ENCODE measurements at places on chromosomes 12 and 14.

DNA sequence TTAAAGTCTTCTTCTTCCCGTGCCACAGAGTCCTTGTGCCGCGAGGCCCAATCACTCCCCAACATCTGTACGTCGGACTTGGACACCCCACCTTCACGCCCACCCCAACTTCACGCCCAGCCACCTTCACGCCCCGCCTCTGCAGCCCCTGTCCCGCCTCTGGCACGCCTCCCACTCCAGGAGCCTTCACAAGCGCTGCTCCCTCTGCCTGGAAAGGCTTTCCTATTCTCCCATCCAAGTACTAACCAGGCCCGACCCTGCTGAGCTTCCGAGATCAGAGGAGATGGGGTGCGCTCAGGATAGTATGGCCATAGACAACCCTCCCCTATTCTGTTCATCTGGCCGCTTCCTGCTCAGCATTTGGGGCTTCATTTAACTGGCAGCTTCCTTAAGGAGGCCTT is 17.3 kb upstream of the EIF5 start:
- no peak for DNase-seq

DNA sequence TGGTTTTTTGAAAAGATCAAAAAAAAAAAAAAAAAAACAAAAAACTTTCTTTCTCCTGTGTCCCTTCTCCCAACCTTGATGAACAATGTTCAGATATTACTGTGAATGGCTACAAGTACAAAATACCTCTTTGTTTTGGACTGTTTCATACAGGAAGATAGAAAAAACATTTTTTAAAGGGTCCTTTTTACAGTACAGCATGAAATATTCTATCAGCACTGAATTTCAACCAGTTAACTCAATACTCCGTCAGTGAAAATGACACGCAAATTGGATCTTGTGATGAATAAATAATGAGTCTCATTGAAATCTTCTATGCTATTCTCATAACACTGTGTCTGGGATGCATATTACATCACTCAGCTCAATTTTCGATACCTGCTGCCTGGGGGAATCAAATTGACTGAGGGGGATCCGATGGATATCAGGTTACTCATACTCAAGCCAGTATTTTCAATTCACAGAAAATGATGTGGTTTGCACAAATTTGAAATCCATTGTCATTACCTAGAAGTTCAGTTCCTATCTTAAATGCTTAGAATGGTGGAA is 179.6 kb downstream of the TMTC2 start:
- no peak for DNase-seq

DNA sequence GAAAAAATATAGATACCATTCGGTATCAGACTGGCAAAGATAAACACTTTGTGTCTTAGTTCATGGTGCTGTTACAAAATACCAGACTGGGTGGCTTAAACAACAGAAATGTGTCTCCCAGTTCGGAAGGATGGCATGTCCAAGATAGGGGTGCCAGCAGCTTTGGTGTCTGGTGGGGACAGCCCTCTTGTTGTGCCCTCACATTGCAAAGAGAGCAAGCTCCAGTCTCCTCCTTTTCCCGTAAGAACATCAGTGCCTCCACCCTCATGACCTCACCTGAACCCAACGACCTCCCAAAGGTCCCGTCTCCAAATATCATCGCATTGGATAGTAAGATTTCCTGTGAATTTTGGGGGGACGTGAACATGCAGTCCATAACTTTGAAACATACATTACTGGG is 12.4 kb downstream of the ZBTB42 start:
- no peak for DNase-seq

GRCh38 chr12:65362234-65363031 is 84.0 kb downstream of the MSRB3 start:
- DNase-seq = no peak

- no peak for DNase-seq
These were observed 47.4 kb downstream of the IFNG-AS1 start for GRCh38 chr12:68036642-68037041.

DNA sequence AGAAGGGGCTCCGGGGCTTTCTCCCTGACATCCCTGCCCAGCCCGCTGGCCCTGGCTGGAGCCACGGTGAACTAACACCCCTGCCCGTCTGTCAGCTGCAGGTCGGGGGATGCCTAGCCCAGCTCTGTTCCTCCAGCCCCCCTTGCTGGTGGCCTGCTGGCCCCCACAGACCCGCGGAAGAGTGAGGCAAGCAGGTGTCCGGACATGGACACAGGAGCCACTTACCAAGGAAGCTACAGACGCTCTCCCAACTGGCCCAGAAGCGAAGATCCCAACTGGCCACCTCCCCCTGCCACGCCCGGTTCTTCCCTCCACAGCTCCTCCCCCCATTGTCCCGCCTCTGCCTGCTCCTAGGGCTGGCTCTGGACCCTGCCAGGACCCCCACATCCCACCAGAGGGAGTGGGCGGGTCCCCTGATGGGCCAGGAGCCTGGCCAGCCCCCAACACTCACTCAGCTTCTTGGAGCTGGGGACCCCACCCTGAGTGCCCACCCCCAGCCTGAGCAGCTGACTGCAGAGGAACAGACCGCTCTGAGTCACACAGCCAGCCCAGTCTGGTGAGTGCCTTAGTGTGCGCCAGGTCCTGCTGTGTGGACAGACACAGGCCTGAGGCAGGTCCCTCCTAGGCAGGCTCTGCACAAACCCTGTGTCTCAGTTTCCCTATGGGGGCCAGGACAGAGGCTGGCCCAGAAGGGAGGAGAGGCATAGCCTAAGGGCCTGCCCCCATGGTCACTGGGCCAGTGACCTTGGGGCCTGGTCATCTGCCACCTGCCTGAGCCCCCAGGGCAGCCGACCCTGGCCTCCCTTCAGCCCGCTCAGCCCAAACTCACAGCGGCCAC is 7.7 kb downstream of the AHNAK2 start:
- DNase-seq = no peak

GRCh38 chr12:94143951-94144350 is 4.4 kb upstream of the PLXNC1 start:
- DNase-seq = no peak

GRCh38 chr12:107817250-107817649 is 42.7 kb downstream of the ASCL4 start:
- no peak for DNase-seq

DNA sequence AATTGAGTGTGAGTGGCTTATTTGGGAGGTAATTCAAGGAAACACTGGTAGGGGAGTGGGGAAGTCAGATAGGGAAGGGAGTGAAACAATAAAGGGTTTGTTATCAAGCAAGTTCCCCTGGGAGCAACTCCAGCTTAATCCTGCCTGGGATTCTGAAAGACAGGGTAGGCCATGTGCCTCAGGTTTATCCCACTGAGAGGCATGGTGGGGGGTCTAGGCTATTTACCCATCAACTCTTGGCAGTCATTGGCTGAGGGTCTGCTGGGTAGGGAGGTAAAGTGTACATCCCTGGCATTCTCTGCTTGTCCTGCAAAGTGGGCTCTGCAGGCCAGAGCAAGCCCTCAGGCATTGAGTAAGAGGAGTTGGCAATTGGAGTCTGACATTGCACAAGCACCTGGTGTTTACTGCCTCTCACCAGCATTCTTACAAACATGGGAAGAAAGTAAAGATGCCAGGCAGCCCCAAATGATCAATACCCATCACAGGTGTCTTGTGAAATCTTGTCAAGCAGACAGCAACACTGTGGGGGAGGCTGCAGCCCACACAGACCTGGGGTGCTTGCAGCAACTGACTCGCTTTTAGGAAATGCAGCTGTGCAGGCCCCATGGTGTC is 169.3 kb downstream of the KTN1 start:
- no peak for DNase-seq

DNA sequence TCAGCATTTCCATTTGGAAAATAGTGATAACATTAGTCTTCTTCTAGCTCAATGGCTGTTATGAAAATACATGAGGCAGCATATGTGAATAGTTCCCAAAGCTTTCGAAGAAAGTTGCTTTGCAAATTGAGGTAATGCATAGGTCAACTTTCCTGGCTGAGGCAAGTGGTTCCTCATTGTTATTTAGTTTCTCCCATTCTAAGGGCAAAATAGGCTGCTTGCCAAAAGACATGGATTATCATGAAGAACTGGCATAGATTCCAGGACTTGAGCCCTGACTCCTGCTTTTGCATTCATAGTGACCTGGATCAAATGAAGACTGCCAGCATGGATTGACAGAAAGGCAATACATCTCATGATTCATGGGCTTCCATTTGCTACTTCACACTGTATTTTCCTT is 35.7 kb downstream of the LRFN5 start:
- no peak for DNase-seq

DNA sequence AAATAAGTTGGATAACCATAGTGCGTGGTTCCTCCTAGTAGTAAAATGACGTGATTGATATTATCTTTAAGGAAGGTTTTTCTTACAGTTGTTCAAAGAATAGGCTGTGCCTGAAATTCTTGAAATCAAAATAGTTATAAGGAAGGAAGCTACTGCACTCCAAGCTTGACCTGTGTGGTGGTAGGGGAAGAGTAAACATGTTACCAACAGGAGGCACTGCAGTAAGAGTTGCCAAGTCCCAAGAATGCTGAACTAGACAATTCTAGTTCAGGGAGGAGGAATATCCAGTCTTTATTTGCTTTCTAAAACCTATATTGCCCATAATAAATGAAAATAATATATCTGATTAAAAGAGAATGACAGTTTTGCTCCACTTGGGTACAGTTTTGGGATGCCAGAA is 764.5 kb downstream of the TMTC2 start:
- DNase-seq = no peak

- no peak for DNase-seq
These were observed 11.9 kb upstream of the TMEM119 start for GRCh38 chr12:108609537-108610335.

GRCh38 chr14:65703521-65703920 is 291.0 kb downstream of the FUT8 start:
- no peak for DNase-seq

DNA sequence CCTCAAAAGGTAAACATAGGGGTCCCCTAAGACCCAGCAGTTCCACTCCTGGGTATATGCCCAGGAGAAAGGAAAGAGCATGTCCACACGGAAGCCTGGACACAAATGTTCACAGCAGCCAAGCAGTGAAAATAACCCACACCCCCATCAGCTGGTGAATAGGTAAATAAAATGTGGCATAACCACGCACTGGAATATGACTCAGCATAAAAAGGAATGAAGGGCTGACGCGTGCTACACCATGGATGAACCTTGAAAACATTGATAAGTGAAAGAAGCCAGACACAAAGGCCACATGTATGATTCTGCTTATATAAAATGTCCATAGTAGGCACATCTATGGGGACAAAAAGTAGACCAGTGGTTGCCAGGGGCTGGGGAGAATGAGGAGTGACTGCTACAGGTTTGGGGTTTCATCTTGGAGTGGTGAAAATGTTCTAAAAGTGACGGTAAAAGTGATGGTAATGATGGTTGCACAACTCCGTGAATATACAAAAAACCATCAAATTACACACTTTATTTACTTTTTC is 3.8 kb upstream of the SCARB1 start:
- DNase-seq = no peak

DNA sequence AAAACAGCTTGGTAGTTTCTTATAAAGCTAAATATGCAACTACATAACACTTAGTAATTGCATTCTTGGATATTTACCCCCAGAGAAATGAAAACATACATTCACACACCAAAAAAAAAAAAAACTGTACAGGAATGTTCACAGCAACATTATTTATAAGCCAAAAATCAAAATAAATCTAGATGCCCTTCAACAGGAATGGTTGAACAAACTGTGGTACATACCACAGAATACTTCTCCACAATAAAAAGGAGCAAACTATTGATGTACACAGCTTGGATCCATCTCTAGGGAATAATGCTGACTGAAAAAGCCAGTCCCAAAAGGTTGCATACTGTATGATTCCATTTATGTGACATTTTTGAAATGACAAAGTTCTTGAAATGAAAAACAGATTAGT is 62.1 kb upstream of the SLC38A4 start:
- DNase-seq = no peak

GRCh38 chr12:67501362-67501761 is 147.2 kb upstream of the DYRK2 start:
- DNase-seq = no peak

- DNase-seq = no peak
These were observed 671 bp upstream of the DIO3 start for GRCh38 chr14:101560534-101561113.

- no peak for DNase-seq
These were observed 1115.8 kb upstream of the ATXN7L3B start for GRCh38 chr12:73421832-73422231.

GRCh38 chr12:71958056-71958455 is 19.4 kb downstream of the TPH2 start:
- no peak for DNase-seq

DNA sequence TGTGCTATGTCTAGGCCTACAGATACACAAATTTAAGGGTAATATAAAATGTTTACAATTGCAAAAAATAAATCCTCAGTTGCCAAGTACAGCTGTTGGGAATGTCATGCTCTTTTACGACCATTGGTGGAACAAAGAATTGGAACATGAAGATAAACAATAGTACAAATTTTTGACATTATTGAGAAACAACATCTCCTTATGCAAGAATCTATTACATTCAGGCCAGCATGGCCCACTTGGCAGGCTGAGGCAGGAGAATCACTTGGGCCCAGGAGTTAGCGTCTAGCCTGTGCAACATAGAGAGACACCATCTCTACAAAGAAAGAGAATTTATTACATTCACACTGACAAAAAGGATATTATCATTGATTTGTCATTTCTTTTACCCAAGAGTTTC is 135.9 kb upstream of the NTF3 start:
- DNase-seq = no peak

- no peak for DNase-seq
These were observed 128.4 kb downstream of the DAD1 start for GRCh38 chr14:22460461-22461195.

- DNase-seq = no peak
These were observed 592.0 kb downstream of the KCNH5 start for GRCh38 chr14:62453226-62453625.

- DNase-seq = no peak
These were observed 127.7 kb downstream of the SNAPC1 start for GRCh38 chr14:61889914-61890351.

DNA sequence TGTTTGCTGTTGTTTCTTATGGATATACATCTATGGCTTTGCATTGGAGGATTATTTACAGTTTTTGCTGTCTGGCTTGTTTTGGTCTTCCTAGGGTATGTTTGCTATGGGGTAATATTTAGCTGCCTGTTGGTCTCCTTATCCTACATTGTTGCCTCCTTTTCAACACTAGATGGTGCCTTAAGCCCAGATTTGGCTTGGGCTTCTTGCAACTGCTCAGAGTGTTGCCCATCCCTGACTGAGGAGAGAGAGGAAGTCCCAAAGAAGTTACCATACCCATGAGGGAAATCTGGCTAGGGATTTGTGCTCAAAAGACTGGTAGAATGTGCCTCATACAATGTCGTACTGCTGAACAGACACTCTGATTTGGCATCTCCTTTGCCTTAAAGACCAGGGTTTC is 94.6 kb upstream of the MUCL1 start:
- peak; percentile 38 for DNase-seq

DNA sequence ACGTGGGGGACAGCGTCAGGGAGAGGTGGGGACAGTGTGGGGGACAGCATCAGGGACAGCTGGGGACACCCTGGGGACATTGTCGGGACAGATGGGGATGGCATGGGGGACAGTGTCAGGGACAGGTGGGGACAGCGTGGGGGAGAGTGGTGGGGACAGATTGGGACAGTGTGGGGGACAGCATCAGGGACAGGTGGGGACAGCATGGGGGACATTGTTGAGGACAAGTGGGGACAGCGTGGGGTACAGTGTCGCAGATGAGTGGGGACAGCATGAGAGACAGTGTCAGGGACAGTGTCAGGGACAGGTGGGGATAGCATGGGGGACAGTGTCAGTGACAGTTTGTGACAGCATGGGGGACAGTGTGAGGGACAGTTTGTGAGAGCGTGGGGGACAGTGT is 240.9 kb downstream of the TMEM121 start:
- DNase-seq = no peak

GRCh38 chr12:96427269-96427729 is 27.1 kb upstream of the CDK17 start:
- no peak for DNase-seq

GRCh38 chr14:72666610-72667009 is 227.3 kb downstream of the DPF3 start:
- no peak for DNase-seq

All from NCI-H1092 (cell line).